ENCODE measurements at places on chromosomes 2 and 18.

DNA sequence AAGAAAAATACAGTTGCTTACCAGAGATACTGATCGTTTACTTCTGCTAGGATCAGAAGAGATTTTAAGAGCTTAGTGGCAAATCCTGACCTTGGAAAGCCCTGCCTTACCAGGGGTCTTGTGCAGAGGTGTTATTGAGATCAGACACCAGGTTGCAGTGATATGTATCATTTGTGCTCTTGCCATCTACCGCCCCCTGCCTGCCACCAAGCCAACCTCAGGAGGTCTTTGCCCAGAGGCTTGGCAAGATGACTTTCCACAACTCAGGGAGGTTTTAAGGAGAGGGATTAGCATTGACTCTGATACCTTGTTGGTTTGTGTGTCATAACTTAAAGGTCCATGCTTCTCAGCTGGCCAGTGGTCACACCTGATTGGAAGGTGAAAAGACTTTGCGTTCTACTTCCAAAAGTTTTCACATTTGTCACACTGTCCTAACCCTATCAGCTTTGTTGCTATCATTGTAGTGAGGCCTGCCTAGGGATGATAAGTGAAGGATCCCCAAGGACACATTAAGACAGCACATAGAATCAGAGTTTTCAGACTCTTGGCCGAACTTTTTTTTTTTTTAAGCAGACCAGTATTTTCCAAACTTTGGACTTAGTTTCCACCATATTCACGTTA, 46.2 kb upstream of the MGAT5 start:
- DNase-seq: no peak

DNA sequence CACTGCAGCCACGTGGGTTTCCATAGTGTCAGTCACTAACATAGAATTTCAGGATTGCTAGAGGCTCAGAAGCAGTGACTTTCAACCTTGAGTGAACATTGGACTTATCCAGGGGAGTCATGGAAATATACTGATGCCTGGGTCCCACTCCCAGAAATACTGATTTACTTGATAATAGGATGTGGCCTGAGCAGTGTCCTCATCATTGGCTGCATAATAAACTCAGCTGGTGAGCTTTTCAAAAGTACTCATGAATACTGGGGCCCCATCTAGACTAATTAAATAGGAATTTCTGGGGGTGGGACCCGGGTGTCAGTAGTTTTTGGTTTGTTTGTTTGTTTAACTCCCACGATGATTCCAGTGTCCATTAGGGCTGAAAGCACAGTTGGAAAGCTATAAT, 141.4 kb downstream of the COL4A4 start:
- DNase-seq: no peak

DNA sequence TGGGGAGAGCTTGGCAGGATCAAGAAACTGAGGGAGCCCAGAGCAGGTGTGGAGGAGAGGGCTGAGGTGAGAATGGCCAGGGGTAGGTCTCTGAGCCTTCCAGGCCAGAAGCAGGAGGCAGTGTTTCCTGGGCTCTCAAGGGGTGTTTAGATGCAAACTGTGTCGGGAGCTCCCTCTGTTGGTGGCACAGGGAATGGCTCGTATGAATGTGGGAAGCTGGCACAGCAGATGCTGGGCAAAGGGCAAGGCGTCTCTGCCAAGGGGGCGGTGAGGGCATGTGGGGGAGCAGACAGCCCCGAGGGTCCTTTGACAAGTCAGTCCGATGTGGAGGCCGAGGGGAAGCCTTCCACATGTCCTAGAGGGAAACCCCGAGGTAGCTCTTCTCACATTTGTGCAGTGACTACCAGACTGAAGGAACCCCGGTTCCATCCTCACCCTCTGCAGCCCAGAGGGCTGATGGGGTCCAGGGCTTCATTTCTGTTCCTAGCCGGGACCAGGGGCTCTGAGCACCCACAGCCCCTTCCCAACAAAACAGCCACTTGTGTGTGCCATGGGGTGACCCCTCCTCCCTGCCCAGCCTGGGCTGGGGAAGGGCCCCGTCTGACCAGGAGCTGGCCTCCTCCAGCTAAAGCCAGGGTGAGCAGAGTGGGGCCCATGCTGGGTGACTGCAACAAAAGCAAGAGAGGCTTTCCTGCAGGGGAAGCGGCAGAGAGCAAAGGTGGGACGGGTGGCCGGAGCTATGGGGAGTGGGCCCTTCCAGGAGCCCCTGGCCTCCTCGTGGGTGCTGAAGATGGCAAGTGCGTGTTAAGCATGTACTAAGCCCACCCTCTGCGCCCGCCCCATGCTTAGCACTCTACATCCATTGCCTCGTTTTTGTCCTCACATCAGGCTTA, 103.4 kb downstream of the SEPTIN10 start:
- peak; percentile 80 for DNase-seq

- DNase-seq: no peak
Measured at GRCh38 chr2:85183479-85183878, 50.3 kb downstream of the TCF7L1 start.

- DNase-seq: no peak
Measured at GRCh38 chr2:75317316-75317715, 118.0 kb upstream of the TACR1 start.

- no peak for DNase-seq
Measured at GRCh38 chr18:22974707-22975106, 41.6 kb downstream of the RBBP8 start.

- DNase-seq: peak; percentile 92
Measured at GRCh38 chr2:96507957-96508520, 2.9 kb upstream of the NEURL3 start.

- DNase-seq: no peak
Measured at GRCh38 chr2:76640905-76641304, 881.3 kb downstream of the LRRTM4 start.

GRCh38 chr2:10919771-10920621, 8.3 kb downstream of the KCNF1 start:
- DNase-seq: no peak

GRCh38 chr2:24857746-24858145, 62.3 kb downstream of the ADCY3 start:
- no peak for DNase-seq

- DNase-seq: no peak
Measured at GRCh38 chr18:37361335-37362157, 204.1 kb downstream of the CELF4 start.

DNA sequence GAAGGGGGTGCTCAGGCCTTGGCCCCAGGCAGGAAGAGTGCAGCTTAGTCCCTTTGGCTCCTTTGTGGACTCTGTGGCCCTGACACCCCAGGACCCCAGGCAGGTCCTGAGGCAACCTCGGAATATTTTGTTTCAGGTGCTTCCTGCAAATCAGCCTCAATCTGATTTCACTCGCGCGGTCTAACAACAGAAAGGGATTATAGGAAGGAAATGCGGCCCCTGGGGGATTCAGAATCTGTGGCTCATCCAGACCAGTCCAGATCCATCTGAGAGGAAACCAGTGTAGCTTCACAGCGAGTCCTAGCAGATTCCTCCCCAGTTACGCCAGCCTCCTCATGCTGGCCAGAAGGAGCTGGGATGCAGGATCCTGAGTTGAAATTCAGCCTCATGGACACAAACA, 59.5 kb upstream of the YWHAQ start:
- DNase-seq: no peak

- DNase-seq: no peak
Measured at GRCh38 chr2:6081955-6082624, 389.9 kb downstream of the SOX11 start.

- DNase-seq: no peak
Measured at GRCh38 chr2:65232636-65233035, 5.0 kb downstream of the ACTR2 start.

DNA sequence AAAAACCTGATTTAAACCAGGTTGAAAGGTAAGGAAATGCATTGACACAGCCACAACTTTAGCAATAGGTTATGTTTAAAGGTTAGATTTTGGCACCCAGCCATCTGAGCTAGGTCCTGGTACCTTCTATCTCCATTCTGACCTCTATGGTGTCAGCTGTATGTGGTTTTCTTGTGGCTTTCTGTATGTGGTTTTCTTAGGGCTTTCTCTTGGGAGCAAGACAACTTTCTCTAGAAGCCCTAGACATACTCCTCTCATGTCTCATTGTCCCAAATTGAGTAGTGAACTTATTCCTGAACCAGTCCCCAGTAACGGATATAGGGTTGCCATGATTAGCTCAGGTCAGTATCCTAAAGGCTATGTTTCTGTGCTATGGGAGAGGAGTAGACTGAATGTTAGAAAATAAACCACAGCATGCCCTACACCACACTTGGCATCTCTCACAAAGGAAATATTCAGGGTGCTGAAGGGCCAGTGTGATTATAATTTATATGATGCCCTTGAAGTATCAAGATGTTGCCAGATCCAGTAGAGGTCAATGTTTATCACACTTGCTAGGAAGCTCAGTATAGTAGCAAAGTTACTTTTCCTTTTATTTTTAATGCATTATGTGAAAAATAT, 176.1 kb downstream of the CAPN13 start:
- DNase-seq: no peak

DNA sequence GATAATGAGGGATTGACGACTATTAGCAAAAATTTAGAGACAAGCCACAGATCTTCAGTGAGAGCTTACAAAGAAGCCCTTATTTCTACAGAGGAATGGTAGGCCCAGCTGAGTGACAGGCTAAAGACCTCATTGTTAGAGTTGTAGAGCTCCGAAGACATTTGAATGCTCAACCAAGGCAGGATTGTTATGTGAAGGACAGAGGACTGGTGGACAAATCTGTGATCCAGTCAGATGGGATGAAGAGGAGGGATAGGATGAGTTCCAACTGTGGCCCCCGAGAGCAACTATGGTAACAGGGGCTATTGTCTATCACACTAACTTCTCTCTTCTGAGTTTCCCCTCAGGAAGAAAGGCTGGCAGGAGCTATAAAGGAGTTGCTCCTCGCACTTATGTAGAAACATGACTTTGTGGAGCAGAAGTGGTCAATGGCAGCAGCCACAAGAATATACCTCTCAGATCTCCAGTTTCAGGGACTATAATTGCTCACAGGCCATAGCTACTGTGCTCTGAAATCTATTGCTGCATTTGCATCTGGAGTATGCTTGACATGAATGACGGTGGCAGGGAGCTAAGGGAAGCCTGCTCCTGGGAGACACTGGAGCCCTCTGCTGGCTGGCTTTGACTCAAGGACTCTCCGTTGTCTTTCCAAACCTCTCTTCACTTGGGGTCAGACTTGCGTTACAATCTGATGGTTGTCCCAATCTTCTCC, 50.3 kb upstream of the GREB1L start:
- DNase-seq: no peak

DNA sequence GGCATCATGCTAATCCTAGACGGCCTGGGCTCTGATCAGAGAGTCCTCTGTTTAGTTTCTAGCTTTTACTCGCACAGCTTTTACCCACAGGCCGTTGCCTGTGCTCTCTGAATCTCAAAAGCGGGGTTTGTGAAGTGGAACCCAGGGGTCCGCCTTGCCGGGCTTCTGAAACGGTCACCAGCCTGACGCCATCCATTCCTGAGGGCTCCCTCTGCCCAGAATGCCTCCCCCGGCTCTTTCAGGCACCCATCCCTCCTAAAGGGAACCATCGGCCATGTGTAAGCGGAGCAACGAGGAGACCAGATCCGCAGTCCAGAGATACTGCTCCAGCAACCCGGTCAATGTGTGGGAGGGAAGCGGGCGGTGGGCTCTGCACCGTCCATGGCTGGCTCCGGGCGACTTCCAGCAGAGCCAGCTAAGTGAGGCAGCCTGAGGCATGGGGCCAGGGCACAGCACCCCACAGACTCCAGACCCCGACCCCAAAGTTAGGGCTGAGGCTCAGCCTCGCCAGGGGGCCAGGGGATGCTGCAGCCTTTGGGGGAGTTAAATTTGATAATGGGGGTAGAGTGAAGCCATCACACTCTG, 28.8 kb downstream of the SALL3 start:
- no peak for DNase-seq

GRCh38 chr18:36496022-36496421, 198.5 kb downstream of the FHOD3 start:
- no peak for DNase-seq

DNA sequence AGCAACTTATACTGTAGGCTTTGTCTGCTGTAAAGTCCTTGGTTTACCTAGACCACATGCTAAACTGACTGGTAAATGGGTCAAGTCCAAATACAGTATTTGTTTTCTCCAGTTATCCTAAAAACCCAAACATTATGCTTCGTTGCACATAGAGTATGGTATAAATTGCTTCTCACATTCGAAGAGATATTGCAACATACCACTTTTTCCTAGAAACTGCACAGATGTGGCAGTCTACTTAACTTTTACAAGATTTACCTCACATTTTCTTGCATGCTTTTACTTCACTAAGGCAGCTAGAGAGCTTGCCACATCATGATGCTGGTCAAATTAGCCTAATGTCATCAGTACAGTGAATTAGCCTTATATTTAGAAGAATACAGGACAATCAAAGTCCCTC, 66.0 kb upstream of the SCN7A start:
- no peak for DNase-seq

DNA sequence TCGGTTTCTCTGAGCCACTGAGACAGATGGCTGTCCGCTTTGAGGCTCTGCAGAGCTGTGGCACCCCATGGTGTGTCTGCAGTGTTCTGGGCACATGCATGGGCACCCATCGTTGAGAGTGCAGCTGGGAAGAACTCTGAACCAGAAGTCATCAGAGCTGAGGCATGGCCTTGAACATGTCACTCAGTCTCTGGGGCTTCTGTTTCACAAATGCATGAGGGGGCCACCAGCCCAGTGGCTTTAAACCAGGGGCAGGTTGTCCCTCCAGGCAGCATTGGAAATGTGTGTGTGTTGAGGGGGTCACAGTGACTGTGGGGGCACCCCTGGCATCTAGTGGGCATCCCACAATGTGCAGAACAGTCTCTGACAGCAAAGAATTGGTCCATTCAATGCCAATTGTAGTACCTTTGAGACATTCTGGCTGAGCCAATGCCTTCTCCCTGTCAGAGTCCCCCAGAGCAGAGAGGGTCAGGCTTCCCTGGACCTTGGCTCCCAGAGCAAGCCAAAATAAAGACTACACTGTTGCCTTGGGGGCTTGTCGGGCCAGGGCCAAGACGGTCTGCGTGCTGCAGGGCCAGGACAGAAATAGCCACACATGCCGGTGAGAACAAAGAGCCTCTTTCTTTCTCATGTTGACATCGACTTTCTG, 9.3 kb upstream of the PSMD1 start:
- DNase-seq: no peak

- DNase-seq: no peak
Measured at GRCh38 chr2:196205881-196206435, 34.6 kb upstream of the STK17B start.

DNA sequence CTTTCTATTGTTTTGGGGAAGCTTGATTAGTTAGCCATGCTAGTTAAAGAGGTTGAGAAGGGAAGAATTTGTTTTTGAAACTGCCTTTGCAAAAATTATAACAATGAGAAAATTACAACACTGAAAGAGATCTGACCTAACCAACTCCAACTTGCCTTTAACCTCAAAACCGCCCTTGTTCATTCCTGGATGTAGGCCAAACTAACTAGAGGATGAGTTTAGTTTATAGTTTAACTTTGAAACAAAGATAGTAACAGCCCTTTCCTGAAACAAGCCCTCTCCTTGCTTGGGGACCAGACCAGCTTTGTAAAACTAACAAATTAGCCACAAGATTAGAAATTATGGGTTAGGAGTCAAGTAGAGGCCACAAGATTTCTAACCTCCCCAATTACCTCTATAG, 713.9 kb downstream of the CPS1 start:
- DNase-seq: no peak

Data from GM12891 (cell line).